ENCODE measurements at places on chromosomes 3 and 15.

DNA sequence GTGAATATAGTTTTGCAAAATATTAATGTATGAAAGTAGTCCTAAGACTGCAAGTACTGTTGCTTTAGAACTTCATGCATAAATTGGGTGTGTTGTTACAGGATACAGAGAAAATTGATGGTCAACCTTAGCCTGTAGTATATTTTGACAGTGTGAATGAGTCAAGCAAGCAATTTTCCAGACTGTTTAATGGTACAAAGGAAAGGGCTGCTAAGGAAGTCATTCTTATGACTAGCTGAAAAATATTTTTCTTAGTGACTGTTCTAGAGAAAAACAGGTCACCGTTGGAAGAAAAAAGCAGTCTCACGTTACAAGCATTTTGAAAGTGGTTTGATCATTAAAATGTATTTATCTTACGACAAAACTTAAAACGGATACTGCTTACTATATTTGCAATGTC lies 49.2 kb downstream of the MBNL1 start:
- DNase-seq, result peak; percentile 62

DNA sequence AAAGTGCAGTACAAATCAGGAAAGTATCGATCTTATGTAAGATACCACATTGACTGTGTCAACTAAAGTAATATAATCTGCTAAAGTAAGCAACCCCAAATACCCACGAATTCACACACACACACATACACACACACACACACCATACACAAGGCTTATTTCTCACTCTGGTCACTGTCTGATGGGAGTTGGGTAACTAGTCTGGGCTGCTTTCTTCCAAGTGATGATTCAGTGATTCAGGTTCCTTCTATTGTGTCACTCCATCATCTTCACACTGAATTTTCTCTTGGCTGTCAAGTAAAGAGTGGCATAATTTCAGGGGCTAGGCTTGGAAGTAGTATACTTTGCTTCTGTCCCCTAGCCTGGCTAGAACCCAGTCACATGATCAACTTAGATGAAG lies 104.8 kb upstream of the CCDC54 start:
- DNase-seq, result no peak

GRCh38 chr3:54931182-54931581 lies 3.3 kb upstream of the LRTM1 start:
- DNase-seq, result no peak

DNA sequence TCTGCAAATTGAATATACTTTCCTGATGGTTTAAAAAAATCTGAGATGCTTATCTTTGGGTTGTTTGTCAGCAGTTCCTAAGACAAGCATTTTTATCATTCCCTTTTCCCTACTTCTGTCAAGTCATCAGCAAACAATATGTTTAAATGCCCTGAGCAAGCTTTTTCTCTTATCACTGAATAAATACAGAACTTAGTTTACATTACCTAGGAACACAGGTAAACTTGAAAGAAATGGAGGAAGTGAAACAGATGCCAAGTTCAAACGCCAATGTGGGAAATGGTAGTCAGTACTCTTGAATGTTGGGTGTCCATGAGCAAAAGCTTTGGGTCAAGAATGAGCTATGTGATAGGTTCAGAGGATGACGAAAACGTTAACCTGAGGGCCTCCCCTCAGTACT lies 17.2 kb upstream of the TCAIM start:
- no peak for DNase-seq

- no peak for DNase-seq
Measured at GRCh38 chr15:39154227-39154638, 426.6 kb upstream of the THBS1 start.

- DNase-seq, result no peak
Measured at GRCh38 chr3:9909221-9910013, 6.8 kb downstream of the IL17RE start.

- no peak for DNase-seq
Measured at GRCh38 chr3:17013050-17013449, 128.3 kb downstream of the PLCL2 start.

- no peak for DNase-seq
Measured at GRCh38 chr3:26292780-26293179, 329.8 kb upstream of the LRRC3B start.

DNA sequence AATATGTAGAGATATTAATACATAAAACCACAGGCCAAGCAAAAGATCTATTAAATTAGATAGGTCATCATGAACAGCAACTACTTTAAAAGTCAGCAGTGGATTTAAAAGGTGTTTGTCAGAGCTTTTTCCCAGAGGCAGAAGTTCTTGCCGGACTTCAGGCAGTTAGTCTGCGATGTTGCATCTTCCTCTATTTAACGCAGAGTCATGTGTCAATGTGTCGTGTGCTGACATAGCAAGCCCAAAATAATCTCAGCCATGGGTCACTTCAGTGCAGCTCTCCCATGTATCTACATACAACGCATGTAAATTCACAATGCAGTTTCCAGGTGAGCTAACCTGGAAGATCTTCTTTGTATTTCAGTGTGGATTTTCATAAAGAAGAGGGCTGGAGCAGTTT lies 8.0 kb upstream of the TMEM212 start:
- no peak for DNase-seq

- no peak for DNase-seq
Measured at GRCh38 chr3:114904633-114905032, 242.5 kb downstream of the ZBTB20 start.

GRCh38 chr3:52277972-52278509 lies 408 bp downstream of the WDR82 start:
- DNase-seq, result no peak

Data from fibroblast of skin of scalp (primary cell).